ENCODE measurements at places on chromosomes 2 and 18.

- DNase-seq = no peak
These were observed 701.9 kb upstream of the RAB6C start for GRCh38 chr2:129277585-129277981.

DNA sequence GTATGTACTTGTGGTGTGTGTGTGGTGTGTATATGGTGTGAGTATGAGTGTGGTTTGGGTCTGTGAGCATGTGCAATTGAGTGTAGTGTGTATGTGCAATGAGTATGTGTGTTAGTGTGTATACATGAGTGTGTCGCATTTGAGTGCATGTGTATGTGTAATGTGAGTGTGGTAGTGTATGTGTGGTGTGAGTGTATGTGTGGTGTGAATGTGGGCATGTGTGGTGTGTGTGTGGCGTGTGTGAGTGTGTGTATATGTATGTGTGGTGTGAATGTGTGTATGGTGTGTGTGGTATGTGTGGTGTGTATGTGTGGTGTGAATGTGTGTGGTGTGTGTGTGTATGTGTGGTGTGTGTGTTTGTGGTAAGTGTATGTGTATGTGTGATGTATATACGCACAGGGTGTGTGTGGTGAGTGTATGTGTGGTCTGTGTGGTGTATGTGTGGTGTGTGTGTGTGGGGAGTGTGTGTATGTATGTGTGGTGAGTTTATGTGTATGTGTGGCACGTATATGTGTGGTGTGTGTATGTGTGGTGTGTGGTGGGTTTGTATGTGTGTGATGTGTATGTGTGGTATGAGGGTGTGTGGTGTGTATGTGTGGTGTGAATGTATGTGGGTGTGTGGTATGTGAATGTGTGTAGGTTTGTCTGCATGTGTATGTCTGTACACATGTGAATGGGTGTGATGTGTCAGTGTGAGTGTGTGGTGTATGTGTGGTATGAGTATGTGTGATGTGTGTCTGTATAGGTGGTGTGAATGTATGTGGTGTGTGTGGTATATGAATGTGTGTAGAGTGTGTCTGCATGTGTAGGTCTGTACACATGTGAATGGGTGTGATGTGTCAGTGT lies 123.4 kb downstream of the DOCK10 start:
- no peak for DNase-seq

GRCh38 chr18:26656944-26657536 lies 108.7 kb upstream of the KCTD1 start:
- DNase-seq = peak; percentile 33

- no peak for DNase-seq
These were observed 49.9 kb upstream of the RBBP8 start for GRCh38 chr18:22883179-22883578.

DNA sequence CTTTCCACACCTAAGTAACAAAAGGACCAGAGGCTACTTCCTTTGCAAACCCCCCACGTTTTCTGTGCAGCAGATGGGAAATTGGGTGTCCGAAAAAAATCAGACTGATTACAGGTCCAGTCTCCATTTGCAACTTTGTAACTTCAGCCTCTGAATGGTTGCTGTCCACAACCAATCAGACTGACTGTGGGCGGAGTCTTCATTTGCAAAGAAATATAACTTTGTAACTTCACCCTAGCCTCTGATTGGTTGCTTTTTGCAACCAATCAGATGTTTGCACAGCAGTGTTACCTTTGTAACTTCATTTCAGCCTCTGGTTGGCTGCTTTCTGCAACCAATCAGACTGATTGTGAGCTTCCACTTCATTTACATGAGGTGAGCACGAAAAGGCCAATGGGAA lies 27.8 kb upstream of the CACNB4 start:
- peak; percentile 3 for DNase-seq

GRCh38 chr2:18047896-18048657 lies 169.6 kb downstream of the KCNS3 start:
- DNase-seq = no peak

DNA sequence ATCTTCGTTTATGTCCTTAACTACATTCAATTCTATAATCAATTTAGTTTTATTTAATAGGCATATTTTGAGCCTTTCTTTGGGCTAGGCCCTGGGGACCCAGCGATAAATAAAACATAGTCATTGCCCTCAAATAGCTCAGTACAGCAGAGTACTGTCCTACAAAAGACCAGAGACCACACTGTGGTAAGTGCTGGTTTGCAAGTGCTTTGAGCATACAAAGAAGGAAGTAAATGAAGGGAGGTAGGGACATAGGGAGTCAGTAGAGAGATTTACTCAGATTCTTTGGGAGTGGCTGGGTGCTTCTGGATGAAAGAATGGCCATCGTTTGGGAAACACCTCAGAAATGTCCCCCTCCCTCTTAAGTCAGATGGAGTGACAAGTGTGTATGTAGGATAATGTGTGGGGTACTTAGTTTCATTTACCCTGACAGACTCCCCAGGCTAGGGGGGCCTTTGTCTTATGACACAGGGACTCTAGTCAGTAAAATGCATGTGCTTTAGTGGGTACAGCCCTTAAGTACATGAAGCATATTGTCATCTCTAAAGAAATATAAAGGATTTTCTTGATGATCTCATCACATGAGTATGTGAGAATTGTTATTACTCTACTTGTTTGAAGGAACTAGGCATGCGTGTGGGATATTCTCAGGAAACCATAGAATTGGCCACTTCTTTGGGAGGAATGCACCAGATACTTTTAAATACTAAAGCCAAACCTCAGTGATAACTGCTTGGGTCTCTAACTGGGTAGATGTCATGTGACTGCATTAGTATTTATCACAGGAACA lies 35.1 kb downstream of the MAPRE2 start:
- no peak for DNase-seq

Measured in Jurkat, Clone E6-1 (cell line).